ENCODE measurements at places on chromosomes 6 and 20.

DNA sequence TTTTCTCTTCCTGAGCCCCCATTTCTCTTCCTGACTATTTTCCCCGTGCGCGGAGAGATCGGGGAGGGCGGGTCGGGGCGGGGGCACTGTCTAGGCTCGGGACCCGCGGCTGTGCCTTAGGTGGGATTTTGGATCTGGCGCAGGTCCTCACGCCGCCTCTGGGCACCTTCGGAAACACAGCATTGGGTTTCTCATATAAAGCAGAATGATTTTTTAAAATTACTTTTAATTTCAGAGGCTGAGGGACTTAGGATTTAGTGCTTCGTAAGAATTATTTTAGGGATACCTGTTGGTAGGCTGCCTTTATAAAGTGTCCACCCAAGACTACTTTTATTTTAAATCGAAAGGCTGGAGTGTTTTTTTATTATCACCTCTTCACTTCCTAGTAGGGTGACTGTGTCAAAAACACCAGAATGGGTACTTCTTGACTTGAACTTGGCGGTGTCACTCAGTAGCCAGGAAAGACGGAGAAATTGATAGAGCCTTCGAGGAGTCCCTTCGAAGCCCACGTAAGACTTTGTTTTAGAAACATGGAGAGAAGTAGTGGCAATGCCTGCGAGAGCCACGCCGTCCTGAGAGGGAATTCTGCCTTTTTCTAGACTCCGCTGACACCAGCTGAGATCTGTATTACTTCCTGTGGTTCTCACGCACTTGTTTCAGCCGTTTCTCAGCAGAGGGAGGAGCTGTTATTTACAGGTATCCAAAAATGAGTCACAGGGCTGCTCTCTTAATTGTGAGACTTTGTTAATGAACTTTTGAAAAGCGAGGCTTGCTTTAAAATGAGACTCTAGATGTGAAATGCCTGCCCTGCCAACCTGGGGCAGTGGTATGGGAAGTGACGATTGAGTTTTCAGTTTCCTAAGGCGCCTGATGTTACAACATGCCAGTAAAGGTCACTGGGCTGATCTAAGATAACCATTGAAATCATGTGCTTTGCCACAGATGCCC, 667 bp downstream of the STX11 start:
- no peak for DNase-seq

- DNase-seq: no peak
Observed at GRCh38 chr6:14727494-14728395, 518.1 kb upstream of the JARID2 start.

- no peak for DNase-seq
Observed at GRCh38 chr6:97049253-97050011, 124.9 kb downstream of the KLHL32 start.

- no peak for DNase-seq
Observed at GRCh38 chr6:168447282-168447681, 6.3 kb downstream of the SMOC2 start.

DNA sequence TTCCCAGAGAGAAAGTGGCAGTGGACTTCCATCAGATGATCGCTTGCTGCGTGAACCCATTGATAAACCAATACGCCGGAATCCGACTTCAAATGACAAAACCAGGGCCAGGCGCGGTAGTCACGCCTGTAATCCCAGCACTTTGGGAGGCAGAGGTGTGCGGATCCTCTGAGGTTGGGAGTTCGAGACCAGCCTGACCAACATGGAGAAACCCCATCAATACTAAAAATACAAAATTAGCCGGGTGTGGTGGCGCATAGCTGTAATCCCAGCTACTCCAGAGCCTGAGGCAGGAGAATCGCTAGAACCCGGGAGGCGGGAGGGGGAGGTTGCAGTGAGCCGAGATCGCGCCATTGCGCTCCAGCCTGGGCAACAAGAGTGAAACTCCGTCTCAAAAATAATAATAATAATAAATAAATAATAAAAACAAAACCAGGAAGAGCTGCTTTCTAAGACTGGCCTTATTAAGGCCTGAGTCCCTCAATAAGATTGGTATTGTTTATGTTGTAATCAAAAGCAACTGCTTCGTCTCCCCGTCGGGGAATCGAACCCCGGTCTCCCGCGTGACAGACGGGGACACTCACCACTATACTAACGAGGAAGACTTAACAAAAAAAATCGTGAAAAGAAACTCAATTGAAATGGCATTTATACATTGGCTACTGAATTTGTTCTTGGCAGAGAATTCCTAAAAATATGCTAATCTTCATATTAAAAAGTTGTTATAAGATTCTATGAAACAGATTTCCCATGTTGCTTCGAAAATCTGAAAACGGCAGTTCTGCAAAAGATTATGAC, 110.2 kb upstream of the ZNF184 start:
- no peak for DNase-seq

DNA sequence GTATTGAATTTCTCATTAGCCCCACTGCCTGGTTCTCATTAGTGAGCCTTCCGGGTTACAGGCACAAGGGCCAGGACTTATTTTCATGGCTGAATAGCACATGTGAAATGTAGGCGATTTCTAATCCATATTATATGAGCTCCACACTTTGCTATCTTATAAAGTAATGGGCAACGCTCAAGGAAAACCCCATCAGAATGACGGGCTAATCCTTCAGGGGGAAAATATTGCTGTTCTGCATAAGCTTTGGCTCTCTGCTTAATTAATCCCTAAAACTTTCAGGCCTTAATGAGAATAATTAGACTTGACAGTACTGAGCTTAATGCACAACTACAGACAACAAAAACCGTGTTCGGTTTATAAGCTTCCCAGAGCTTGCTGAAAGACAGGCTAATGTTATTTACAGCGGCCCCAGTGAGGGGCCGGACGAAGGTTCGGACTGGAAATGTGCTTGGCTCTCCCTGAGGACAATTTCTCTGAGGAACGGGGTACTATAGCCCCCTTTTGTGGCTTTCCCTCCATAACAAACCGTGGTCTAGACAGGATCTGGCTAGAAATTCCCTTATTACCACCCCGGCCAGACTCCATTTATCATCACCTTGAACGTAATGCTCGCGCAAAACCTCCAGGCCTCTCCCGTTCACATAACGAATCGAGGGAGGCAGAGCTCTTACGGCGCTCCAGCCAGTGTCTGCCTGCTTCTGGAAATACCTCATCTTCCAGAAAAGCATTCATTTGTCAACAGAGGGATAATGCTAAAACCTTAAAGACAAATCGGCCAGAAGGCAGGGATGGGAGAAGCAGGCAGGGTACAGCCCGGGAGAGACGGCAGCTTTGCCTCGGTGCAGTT, 164.5 kb downstream of the CD83 start:
- no peak for DNase-seq

- no peak for DNase-seq
Observed at GRCh38 chr6:73586416-73586974, 65.7 kb upstream of the EEF1A1 start.

DNA sequence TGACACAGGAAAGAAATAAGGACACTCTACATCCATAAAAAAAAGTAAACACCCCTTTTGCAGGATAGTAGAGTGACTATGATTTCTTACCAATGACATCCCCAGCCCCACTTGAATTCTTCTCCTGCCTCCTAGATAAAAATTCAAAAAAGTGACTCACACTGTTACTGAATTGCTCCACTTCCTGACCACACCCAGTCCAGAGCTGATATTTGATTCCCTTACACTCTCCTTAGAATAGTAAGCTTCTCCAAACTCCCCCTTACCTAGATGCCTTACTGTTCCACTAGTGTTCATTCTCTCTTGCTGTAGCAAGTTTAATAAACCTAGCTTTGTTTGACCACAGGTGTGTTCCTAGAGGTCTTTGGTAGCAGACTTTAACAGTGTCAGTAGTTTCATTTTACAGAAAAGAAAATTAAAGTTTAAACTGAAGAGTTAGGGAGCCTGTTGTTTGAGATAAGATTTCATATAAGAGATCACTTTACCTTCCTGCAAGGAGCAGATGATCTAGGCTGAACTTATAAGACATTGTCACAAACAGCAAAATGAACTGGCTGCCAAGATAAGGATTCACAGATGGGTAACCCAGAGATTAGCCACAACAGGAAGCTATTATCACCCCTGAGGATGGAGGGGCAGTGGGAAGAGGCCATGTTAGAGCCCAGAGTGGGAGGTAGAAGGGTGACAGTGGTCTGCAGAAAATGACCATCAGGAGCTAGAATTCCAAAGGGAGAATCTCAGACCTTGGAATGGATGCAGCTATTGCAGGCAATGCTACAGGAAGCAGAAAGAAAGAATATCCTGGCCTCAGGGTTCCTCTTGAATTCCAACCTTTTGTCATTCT, 28.4 kb upstream of the BTN3A2 start:
- no peak for DNase-seq

Measured in DMS79 (cell line).